NCI-H82 (cell line): ENCODE measurements at places on chromosomes 1 and 21.

GRCh38 chr1:152511596-152511995 is 993 bp downstream of the LCE5A start:
- DNase-seq = no peak

DNA sequence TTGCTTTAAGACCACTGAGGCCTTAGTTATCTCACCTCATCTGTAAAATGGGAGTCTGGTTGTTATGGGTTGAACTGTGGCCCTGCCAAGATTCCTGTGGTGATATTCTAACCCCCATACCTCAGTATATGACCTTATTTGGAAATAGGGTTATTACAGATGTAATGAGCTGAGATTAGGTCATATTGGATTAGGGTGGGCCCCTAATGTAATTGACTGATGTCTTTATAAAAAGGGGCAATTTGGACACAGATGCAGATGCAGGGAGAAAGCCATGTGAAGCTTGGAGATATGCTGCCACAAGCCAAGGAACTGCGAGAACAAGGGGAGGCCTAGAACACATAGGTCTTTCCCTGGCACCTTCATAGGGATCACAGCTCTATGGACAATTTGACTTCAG is 3.9 kb downstream of the C1orf87 start:
- DNase-seq = peak; percentile 76

- no peak for DNase-seq
Measured at GRCh38 chr1:66774438-66774837, 22.2 kb downstream of the DYNLT5 start.

- DNase-seq = no peak
Measured at GRCh38 chr21:46393451-46393940, 65.2 kb upstream of the DIP2A start.

- DNase-seq = no peak
Measured at GRCh38 chr1:42109600-42109999, 43.6 kb upstream of the GUCA2B start.

DNA sequence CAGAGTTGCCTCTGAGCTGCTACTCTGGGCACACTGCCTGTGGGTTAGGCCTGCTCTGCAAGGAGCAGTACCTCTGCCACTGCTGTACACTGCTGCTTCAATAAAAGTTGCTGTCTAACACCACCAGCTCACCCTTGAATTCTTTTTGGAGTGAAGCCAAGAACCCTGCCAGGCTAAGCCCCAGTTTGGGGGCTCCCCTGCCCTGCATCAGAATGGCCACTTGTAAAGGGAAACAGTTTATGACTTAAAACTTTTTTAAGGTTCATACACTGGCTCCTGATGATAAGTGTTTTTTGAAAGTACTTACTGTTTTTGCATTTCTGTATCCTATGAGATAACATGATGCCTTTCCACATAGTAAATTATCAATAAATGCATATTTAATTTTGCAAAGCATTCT is 310.0 kb downstream of the LMO4 start:
- DNase-seq = no peak

GRCh38 chr1:153095764-153096163 is 1.4 kb upstream of the SPRR2E start:
- DNase-seq = no peak

GRCh38 chr21:32456497-32456918 is 44.0 kb downstream of the EVA1C start:
- no peak for DNase-seq

GRCh38 chr1:40350391-40350790 is 23.1 kb upstream of the SMAP2 start:
- no peak for DNase-seq

GRCh38 chr1:220826729-220827128 is 40.0 kb downstream of the MTARC1 start:
- no peak for DNase-seq

- DNase-seq = peak; percentile 91
Measured at GRCh38 chr1:20487236-20487590, 1.2 kb upstream of the CAMK2N1 start.

DNA sequence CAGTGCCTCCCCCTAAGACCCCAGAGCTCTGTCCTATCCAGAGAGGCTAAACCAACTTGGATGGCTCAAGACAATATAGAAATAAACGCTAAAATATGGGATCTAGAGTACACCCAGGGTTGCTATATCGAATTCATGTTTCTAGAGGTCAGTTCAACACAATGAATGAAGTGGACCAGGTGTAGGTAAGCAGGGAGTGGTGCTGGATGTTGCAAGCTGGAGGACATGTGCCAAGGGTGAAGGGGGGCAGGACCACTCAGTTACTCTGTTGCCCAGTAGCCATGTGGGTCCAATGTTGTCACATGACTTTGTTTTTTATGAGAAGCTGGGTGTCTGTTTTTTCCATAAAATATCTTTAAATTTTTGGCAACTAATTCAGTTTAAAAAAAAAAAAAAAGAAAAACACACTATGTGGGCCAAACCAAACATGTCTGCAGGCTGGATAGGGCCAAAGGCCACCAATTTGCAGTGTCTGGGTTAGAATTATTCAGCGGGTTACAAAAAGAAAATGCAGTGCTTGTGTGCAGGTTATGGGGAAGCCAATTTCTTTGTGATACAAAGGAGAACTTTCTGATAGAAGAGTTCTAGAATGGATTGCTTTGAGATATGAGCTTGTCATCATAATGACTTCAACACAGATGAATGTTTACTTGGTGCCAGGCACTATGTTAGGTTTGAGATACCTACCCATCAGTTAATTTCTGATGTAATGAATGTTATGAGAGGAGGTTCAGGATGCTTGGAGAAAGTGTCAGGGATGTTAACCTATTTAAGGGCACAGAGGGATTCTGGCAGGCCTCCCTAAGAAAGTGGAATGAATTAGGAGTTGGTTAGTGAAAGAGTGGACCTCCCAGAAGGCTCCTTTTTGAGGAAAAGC is 8.9 kb downstream of the CACHD1 start:
- DNase-seq = no peak

- no peak for DNase-seq
Measured at GRCh38 chr21:29431178-29431577, 132.5 kb downstream of the BACH1 start.

DNA sequence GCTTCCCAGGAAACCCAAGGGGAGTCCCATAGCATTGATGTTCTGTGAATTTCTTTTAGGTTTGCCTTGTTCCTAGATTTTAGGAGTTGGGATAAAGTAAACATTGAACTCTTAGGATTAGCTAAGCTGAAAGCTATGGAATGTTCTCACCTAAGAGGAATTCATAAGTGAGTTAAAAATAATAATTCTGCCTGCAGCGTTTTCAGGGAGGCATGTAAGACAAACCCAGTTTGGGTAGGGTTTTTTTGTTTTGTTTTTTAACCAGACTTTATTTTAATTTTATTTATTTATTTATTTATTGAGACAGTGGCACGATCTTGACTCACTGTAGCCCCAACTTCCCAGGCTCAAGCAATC is 28.9 kb upstream of the CD101 start:
- no peak for DNase-seq

- no peak for DNase-seq
Measured at GRCh38 chr1:182175361-182175931, 113.9 kb upstream of the ZNF648 start.

GRCh38 chr21:45555557-45556301 is 13.5 kb upstream of the SLC19A1 start:
- peak; percentile 63 for DNase-seq

- DNase-seq = no peak
Measured at GRCh38 chr1:108075055-108075454, 110.1 kb upstream of the VAV3 start.

- DNase-seq = peak; percentile 55
Measured at GRCh38 chr1:208238710-208239472, 5.3 kb downstream of the PLXNA2 start.

GRCh38 chr1:26224606-26225005 is 9.4 kb upstream of the CEP85 start:
- DNase-seq = no peak

GRCh38 chr1:28910379-28911115 is 3.8 kb upstream of the EPB41 start:
- DNase-seq = peak; percentile 95

DNA sequence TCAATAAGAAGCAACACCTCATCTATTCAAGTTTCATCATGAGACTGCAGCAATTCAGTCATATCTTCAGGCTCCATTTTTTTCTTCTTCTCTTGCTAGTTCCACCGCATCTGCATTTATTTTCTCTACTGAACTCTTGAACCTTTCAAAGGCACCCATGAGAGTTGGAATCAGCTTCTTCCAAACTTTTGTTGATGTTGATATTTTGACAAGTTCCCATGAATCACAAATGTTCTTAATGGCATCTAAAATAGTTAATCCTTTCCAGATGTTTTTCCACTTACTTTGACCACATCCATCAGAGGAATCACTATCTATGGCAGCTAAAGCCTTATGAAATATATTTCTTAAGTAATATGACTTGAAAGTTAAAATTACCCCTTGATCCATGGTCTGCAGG is 434.3 kb downstream of the GPATCH2 start:
- DNase-seq = no peak

DNA sequence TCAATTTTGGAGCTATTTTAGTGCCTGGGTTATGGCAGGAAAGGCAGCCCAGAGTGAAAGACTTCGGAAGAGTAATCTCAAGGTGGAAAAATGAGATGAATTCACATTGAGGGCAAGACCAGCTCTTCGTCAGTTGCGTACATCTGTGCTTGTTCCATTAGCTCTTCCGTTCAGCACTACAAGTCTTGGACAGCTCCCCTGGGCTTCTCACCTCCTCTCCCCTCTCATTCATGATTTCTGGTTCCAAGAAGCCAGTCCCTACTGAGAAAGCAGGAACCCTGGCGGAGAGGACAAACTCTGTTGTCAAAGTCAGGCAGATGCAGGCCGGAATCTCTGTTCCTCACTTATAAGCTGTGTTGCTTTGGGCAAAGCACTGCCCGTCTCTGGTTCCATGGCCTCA is 76.5 kb downstream of the ACTL8 start:
- no peak for DNase-seq

- DNase-seq = peak; percentile 76
Measured at GRCh38 chr1:31627930-31628559, 10.6 kb downstream of the HCRTR1 start.

DNA sequence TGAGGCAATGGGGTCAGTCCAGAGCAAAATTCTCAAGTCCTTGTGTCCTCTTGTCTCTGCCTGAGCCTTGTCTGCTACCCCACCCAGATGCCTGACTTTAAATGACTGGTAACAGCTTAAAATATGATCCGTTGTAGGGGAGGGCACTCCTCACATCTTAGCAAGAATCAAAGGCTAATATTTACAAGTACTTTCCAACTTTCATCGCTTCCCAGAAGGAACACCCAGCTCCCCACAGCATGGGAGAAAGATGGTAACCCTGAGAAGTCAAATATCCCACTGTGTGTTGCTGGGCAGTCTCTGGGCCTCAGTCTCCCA is 5.2 kb downstream of the ECE1 start:
- DNase-seq = no peak

DNA sequence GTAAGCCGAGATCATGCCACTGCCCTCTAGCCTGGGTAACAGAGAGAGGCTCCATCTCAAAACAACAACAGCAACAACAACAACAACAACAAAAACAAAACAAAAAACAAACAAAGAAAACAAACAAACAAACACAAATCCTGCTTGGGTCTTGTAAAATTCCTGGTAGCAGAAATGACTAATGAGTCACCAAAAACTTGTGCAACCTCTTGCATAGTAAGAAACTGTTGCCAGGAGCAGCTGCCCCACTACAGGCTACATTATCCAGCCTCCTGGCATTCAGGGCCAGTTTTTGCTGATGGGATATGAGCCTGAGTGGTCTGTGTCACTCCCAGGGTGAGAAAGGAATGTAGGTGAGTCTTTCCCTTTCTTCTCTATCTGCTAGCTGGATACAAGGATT is 245.4 kb downstream of the TNR start:
- DNase-seq = no peak

GRCh38 chr1:100353988-100354387 is 1.7 kb downstream of the CDC14A start:
- peak; percentile 18 for DNase-seq

DNA sequence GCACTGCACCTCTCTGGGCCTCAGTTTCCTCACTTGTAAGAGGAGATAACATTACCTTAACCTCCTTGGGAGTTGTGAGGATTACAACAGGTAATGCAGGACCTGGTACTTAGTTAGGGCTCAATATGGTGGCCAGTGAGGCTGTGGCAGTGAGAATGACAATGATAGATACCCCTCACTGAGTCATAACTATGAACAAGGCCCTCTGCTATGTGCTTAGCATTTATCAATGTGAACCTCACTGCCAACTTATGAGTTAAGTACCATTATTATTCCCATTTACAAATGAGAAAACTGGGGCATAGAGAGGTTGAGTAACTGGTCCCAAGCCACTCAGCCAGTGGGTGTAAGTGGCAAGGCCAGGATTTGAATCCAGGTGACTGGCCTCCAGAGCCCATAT is 64.4 kb downstream of the HMGB4 start:
- no peak for DNase-seq

GRCh38 chr1:118504221-118504644 is 319.2 kb upstream of the SPAG17 start:
- no peak for DNase-seq

- DNase-seq = no peak
Measured at GRCh38 chr1:31818206-31818605, 2.4 kb upstream of the SPOCD1 start.

GRCh38 chr1:59436637-59437036 is 139.7 kb downstream of the FGGY start:
- DNase-seq = no peak

DNA sequence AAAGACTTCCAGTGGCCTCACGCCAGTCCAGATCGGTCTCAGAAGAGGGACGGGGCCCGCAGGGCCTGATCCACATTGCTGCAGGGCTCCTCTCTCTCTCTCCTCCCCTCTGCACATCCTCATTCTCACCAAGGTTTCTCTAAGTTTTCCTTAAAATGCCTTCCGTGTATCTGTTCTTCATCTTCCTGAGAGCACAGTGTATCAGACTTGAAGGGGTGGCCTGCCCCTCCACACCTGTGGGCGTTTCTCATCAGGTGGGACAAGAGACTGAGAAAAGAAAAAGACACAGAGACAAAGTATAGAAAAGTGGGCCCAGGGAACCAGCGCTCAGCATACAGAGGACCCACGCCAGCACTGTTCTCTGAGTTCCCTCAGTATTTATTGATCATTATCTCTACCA is 66.4 kb downstream of the PRKAB2 start:
- DNase-seq = no peak

- DNase-seq = no peak
Measured at GRCh38 chr1:4710592-4711415, 56.4 kb downstream of the AJAP1 start.

GRCh38 chr1:9606458-9606857 is 17.7 kb downstream of the TMEM201 start:
- no peak for DNase-seq

DNA sequence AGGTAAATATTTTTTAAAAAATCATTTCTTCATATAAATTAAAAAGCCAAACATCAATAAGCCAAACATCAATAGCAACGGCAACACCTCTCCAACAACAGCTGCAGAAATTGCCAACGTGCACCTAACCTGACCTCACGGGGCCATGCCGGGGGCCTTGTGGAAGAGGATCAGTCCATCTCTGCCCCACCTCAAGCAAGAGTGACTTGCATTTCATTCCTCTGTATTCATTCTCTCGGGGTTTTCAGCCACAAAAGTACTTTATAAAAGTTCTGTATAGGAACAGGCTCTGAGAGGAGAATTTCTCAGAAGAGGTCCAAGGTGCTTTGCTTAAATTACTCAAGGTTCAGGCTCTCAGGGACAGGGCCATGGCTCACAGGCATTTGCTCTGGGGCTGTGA is 100.9 kb downstream of the RUNX1 start:
- no peak for DNase-seq

GRCh38 chr21:33721081-33721480 is 78.8 kb downstream of the ITSN1 start:
- no peak for DNase-seq

GRCh38 chr1:236494586-236495466 is 29.0 kb upstream of the LGALS8 start:
- no peak for DNase-seq
